Esophagus mucosa (tissue), 1 donor: ENCODE measurements at places on chromosomes 3 and 15. TPM values are rescaled to one million over a fixed set of nuclear protein-coding genes. Genes with fewer than 3 reads are reported as not detected.

DOCK3 gene
- total RNA-seq = 0.84 TPM

DAPK2 gene
- 9.6 TPM for total RNA-seq

DNA sequence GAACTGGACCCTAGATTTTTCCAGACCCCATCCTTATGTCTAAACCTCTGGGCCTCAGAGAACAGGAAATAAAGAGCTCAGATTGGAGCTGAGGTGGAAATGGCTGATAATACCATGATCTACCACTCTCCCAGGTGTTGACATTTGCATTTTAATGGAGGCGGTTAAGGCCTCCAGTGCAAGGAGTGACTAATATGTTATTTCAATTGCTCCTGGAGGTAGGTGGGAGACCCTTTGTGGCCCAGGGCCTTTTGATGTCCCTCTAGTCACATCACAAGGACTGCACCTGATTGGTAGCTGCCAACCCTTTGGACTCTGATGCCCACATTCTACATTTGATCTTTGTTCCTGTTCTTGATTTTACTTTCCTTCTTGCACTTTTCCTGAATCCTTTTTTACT, 9.0 kb upstream of the ADCY5 start:
- no peak for ATAC-seq

DNA sequence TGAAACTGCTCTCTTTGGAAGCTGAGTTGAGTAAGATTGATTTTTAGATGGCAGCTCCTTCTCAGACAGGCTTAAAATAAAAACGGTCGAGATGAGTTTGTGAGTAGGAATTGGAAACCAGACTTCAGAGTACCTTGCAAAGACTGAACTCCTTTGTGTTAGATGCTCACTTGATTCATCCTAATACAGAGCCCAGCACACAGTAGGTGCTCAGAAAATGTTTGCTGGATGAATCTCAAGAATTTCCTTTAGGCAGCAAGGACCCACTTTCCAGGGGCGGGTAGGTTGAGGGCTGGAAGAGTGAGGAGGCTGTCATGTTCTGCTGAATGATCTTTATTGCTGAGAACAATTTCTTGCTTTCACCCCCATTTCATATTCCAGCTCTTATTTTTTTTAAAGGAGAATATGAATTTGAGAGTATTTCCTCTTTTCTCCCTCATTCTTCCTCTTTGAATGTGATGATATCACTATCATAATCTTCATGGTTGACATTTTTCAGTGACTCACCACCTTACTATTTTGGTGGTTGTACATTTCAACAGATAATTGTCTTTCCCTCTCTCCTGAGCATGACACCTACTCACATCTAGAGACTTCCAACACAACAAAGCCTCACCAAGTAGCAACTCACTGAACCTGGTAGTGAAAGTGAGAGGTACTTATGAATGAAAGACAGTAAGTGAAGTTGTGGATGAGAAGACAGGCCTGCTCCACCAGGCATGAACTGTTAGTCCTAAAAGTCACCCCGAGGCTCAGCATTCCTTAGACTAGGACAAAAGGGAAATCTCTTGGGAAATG, 113.3 kb downstream of the PDCD6IP start:
- ATAC-seq = no peak

TIGIT gene
- total RNA-seq = 0.08 TPM
